LHCN-M2 (cell line): ENCODE measurements at places on chromosomes 16 and 17.

GRCh38 chr17:76479515-76480060 lies 12.2 kb downstream of the AANAT start:
- no peak for DNase-seq

DNA sequence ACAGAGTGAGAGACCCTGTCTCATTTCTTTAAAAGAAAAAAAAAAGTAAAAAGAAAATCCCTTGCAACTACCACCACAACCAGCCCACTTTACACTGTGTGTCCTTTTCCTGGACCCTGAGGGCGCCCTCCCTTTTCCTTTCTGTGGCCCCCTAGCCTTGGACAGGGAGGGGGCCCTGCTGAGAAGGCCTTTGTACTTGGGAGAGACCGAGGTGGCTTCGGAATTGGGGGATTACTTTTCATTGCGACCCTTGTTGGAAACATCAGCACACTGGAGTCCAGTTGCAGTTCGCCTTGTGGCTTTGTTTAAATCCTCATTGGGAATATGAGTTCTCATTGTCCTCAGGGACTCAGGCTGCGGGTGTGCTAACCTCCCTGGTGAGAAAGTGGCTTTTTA lies 9.4 kb upstream of the DNASE1 start:
- no peak for DNase-seq

- DNase-seq, result no peak
Observed at GRCh38 chr16:81987706-81988105, 23.6 kb downstream of the SDR42E1 start.

DNA sequence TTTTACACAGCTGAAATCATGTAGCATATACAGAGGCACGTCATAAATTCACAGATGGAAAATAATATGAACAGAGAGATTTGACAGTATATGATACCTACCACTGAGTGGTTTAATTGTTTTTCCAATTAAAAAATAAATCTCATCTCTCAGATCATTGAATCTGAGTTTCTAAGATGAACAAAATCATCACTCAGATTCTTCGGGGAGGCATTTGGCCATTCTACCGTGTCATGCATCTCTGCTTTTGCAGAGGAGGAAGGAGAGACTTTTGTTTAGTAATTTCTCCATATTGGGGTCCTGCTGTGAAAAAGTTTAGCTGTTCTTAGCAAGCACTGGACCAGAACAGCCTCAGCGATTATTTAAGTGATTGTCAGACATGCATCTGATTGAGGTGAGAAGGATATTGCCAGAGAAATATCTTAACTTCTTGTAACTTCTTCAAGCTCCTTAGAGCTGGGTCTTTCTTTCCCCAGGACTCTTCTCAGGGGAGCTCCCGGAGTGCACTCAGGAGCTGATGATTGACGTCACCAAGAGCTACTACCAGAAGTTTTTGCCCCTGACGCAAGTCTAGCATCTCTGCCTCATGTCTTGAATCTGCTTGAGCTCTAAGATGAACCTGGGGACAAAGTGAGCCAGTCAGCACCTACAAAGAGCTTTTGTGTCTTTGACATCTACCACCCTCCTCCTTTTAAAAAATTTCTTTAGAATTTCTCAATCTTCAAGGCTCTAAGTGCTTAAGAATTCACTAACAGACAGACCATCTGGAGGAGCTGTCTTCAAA lies 11.9 kb upstream of the PLK1 start:
- DNase-seq, result no peak

DNA sequence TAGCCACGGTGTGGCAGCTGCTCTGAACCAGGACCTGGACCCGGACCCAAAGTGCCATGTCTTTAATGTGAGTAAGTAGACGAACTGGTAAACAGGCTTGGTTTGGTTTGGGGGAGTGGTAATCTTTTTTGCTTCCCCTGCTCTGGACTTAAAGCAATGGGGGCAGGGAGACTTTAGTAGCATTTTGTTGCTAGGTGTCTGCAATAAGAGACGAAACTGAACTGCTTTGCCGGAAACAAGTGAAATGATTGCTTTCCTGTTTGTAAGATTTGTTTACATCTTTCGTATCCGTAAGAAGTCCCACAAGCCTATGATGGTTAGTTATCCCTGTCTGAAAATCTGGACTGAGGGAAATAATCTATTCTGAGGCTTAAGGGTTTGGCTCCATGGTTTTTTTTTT lies 21.5 kb downstream of the PRCD start:
- no peak for DNase-seq

DNA sequence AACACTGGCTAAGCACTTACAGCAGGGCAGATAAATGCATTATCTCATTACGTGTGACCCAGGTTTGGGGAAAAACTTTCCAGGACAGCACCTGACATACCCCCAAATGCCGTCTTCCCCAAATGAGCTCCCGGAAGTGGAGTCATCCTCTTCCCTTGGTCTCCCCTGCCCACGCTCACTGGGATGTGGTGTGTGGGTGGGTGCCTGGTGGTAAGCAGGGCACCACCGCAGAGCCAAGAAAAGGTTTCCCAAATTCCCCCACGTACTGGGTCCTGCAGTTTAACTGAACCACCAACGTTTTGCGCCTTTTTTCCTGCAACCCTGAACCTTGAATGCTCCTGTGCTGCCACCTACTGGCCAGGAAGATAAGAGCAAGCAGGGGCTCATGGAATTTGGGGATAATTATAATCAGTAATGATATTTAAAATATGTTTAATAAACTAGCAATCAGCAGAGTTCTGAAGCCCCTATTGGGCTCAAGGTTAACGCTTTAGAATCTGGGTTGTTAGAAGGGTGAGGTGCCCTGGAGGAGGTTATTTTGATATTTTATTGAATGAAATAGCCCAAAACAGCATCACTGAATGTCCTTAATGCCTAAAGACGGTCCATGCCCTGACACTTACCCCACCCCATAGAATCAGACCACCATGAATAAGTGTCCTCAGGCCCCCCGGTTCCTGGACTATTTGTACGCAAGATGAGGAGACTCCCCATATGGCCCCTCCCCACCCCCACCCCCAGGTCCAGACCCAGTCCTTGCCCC lies 8.0 kb downstream of the SPPL2C start:
- peak; percentile 40 for DNase-seq

GRCh38 chr17:49699966-49700575 lies 7.7 kb downstream of the SLC35B1 start:
- no peak for DNase-seq

GRCh38 chr17:57662644-57663308 lies 82.3 kb downstream of the CCDC182 start:
- peak; percentile 97 for DNase-seq

DNA sequence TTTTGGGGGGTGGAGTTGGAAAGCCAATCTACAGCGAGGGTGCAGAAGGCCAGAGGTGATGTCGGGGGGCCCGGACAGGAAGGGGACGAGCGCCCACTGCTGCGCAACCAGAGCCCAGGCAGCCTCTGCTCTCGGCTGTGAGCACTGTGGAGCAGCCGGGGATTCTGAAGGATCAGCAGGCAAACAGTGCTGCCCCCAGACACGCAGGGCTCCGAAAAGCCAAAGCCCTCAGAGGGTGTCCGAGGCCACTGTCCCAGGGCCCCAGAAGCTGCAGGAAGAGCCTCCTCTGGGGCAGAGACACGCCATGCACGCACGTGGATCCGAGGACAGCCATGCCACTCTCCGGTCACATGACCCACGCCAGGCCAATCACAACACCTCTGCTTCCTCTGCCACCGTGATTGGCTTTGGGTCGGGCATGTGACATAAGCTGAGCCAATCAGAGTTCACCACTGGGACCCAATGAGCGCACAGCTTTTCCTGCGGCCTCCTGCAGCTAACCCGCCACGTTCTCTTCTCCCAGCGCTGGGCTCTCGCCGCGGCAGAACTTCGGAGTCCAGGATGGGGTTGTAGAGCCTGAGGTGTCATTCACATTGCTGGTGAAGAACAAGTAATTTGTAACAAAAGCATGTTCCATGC lies 40.7 kb downstream of the ACTG1 start:
- no peak for DNase-seq

DNA sequence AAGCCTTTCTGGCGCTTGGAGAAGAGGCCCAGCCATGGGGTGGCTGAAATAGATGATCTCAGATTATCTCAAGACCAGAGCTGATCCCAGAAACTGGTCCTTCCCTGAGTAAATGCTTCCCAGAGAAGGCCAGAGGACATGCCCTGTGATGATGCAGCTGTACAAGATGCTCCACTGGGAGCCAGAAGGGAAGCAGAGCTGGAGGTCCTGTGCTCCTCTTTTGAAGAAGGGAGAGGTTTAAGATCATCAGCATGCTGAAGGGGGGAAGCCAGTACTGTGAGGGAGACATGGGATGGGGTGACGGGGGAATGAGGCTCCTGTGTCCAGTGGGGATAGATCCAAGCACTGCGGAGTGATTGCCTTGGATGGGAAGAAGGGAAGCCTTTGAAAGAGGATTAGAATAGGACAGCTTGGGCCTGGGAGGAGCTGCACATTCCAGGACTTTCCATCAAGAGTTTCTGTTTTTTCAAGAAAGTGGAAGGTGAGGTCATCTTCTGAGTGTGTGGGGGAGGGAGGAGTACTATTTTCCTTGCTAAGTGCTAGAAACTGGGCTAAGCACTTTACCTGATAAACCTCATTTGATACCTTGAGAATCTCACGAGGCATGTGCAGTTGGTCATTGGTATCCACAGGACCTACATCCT lies 16.4 kb upstream of the ALOX15B start:
- no peak for DNase-seq

- DNase-seq, result no peak
Observed at GRCh38 chr16:9780831-9781230, 401.4 kb downstream of the GRIN2A start.

DNA sequence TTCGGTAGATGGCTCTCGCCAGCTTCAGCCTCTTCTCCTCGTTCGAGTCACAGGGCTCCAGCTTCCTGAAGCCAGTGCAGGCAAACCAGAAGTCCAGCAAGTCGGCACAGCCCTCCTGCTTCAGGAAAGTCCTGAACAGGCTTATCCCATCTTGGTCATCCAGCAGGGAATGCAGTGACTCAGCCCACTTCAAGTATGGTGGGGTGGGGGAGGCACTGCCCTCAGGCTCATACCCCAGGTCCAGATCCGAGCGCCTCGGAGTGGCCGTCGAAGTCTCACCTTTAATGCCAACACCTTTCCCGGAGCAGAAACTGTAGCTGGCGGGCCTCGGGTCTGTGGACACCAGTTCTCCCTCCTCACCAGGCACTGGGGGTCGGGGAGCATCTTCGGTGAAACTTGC lies 5.9 kb downstream of the AXIN1 start:
- no peak for DNase-seq

DNA sequence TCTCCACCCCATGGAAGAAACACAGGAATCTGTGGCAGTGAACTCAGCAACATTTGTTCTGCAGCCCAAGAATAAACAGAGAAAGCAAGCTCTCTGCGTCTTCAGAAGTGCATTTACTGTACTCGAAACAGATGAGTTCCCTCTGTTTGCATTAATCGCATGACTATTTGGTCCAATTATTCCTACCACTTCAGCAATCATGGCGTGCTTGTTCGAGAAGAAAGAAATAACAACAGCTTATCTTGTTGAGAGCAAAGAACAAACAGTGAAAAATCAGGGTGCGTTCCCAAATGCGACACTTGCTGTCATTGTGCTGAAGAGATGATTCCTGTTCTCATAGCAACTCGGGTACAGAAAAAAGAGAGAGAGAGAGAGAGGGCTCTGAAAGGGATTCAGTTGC lies 445.3 kb upstream of the MAF start:
- DNase-seq, result no peak

- no peak for DNase-seq
Observed at GRCh38 chr16:57324749-57325148, 33.8 kb upstream of the CCL22 start.
